Tongue (tissue), 3 donors: ENCODE measurements at places on chromosomes 11 and 22. TPM values are rescaled to one million over a fixed set of nuclear protein-coding genes. Genes with fewer than 3 reads are reported as not detected.
A peak's percentile ranks its signal among the peaks of the same experiment; 100 is the strongest.

The KRTAP5-6 gene
- not detected for total RNA-seq

DNA sequence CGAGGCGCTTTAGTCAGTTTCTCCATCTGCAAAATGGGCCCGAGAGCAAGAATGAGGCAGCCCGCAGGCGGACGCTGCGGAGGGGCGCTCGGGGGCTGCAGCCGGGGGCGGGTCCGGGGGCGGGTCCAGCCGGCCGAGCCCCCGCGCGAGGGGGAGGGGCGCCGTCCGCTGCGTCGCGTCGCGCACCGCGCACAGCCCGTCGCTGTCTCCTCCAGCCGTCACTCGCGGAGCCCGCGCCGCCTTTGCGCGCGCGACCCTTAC, 282 bp downstream of the PC start:
- DNase-seq, result no peak

DNA sequence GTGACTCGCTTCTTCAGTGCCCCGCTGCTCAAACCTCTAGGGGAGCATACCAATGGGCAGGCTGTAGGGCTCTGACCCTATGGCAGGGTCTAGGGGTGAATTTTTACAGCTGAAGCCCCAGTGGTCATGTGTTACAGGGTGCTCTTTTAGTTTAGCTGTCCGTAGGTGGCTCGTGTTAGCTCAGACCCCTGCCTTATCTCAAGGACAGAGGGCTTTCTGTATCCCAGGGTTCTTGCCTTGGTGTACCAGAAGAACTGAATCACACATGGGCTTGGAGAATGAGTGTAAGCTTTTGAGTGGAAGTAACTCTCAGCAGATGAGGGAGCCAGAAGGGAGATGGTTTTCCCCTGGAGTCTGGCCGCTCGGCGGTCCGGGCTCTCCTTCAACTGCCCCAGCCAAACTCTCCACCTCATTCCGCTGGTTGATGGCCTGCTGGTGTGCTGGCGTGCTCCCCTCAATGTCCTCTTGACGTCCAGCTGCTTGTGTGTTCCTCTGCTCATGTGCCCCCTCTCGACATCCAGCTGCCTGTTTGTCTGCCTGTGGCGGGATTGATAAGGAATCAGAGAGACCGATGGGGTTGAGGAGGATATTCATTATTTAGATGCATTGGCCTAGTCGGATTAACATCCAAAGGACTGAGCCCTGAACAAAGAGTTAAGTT, 37.5 kb downstream of the BIRC2 start:
- DNase-seq, result no peak

DNA sequence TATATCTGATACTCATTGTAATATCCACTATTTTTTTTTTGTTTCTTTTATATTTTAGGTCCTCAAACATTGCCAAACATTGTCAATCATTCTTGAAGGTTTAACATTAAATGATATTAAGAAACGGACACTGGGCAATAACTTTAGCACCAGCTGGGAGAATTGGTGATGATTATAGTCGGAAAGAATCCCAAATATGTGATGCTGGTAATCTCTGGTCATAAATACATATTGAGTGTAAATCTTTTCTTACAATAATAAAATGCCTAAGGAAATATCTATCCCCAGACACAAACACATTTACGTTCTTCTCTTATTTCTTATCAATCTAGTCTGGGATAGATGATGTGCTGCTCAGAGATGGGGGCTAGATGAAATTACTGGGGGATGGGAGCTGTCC, 25.2 kb downstream of the OR51E2 start:
- no peak for DNase-seq

The ACTN3 gene
- total RNA-seq, result 91.4 TPM

The AIFM3 gene
- total RNA-seq, result 0.21 TPM

The ELFN2 gene
- total RNA-seq, result 1.0 TPM

DNA sequence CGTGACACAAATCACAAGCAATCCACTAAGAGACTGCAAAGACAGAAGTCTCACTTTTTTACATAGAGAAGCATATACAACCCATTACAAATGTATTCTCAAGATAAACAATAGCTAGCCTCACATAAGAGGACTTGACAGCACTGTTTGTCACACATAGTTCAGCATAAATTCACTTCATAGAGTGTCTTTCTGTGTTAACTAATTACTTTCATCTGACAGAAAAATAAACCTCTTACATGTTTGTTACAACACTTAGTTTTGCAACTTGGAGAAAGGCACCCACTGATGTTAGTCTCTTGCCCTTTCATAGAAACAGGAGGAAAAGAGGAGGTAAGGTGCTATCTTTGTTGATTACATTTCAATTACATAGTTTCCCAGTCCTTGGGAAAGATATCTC, 2221.9 kb upstream of the RAG2 start:
- no peak for DNase-seq

DNA sequence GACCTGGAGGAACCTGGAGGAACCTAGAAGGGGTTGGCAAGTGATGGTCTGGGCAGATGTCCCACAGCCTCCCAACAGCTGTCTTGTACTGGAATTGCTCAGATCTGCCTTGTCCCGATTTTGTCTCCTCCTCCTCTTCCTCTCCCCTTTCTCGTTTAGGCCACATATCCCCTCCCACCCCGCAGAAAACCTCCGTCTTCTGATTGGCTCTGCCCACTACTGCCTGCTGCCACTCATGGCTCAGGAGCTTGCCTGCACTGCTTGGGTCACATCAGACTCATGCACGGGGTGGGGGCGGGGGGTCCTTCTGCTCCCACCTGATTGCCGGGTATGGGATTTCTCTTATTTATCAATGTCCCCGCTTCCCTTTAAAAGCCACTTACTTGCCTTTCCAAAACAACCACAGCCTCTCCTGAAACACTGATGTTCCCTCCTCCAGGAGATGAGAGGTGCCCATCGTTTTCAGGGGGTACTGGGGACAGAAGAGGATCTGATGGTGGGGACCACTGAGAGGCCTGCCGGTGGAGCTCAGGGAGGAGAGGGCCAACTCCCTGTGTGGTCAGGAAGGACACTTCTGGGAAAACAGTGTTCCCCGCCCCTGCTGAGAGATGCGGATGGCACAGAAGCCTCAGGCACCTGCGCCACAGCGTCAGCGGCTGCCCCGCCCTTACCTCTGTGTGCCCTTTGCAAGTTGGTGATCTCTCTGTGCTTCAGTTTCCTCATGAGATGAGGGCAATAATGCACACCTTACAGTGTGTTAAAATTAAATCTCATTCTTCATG, 14.7 kb downstream of the TOM1 start:
- peak; percentile 57 for DNase-seq

DNA sequence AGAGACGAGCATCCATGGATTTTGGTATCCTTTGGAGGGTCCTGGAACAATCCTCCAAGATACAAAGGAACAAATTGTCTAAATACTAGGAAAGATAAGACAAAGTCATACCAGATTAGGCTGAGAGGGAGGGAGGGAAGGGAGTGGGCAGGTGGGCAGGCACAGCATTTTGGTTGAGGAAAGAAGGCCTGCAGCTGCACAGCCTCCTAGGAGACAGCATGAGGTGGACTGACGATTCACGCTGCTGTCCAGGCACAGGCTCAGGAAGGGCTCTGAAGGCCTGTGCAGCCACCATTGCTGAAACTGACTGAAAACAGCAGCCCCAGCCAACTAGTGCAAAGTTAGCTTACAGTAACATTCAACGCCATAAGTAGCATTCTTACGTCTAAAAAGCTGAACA, 64.7 kb downstream of the PACSIN2 start:
- DNase-seq, result no peak

The KREMEN1 gene
- 113 TPM for total RNA-seq

GRCh38 chr11:120229451-120230424, 10.2 kb upstream of the POU2F3 start:
- DNase-seq, result peak; percentile 60

GRCh38 chr11:528166-528814, 7.1 kb downstream of the HRAS start:
- DNase-seq, result no peak

The LMNTD2 gene
- 0.82 TPM for total RNA-seq

- DNase-seq, result peak; percentile 73
Observed at GRCh38 chr11:61627850-61628661, 47.2 kb upstream of the SYT7 start.

The MPZL2 gene
- 27.2 TPM for total RNA-seq

The KDM4E gene
- total RNA-seq, result not detected

DNA sequence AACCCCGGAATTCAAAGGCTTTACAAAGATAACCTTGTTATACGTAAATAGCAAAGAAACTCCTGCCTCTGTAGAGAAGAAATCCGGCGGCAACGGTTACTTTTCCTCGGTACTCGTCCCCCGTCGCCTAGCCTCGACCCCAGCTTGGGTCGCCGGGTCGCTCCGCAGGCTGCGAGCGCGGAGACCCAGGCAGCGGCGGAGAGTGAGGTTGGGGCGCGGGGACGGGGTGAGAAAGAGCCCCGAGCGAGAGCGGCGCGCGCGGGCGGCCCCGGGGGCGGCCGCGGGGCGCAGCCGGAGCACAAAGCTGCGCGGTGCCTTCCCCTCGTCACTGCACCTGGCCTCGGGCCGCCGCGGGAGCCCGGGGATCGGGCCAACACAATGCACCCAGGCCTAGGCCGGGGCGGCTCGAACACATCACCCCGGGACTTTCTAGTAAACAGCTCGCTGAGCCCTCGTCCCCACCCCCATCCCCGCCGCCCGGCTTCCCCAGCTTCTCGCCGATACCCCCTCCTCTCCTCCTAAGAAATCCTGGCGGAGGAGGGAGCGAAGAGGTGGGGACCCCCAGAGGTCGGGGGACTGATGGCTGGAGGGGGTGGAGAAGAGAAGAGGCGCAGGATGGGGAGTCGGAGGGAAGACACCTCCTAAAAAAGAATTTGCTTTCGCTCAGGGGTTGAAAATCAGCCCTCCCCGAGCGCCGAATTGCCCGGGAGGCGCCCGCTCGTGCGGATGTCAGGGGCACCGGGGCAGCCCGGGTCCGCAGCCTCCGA, 845 bp downstream of the MPPED2 start:
- peak; percentile 62 for DNase-seq

The SLC22A25 gene
- total RNA-seq, result not detected

- peak; percentile 10 for DNase-seq
Observed at GRCh38 chr11:72954860-72955259, 140.6 kb downstream of the ATG16L2 start.

DNA sequence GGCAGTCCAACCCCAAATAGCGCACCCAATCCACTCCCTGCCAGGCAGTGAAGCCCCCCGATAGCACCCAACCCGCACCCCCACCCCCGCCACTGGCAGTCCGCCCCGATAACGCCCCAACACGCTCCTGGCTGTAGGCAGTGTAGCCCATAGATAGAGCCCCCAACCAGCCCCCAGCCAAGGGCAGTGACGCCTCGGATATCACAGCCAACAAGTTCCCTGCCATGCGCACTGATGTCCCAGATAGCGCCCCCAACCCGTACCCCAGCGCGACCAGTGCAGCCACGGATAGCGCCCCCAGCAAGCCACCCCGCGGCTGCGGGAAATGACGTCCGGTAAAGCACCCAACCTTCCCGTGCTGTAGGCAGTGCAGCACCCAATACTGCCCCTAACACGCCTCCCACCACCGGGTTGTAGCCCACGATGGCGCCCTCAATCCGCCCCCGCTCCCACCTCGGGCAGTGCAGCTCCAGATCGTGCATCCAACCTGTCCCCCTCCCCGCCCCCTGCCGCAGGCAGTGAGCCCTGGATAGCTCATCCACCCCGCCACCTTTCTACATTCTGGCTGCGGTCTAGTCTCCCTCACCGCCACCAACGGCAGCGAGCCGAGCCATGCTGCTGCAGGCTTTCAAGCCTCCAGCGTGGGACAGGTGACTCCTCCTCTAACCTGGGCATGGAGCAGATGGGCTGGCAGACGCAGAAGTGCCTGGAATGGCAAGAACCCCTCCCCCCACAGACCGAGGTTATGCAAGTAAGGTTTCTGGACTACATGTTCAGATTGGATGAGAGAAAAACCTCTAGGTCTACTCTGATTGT, 625 bp downstream of the RFPL2 start:
- no peak for DNase-seq
